ENCODE measurements at places on chromosomes 13 and 19. TPM values are rescaled to one million over a fixed set of nuclear protein-coding genes. Genes with fewer than 3 reads are reported as not detected.

DNA sequence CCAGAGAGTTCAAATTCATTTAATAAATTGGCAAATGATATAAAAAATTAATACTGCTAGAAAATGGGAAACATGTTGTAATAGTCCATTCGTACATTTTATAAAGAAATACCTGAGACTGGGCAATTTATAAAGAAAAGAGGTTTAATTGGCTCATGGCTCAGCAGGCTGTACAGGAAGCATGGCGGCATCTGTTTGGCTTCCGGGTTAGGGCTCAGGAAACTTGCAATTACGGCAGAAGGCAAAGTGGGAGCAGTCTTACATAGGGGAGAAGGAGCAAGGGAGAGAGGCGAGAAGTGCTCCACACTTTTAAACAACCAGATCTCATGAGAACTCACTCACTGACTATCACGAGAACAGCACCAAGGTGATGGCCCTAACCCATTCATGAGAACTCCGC lies 512.0 kb downstream of the DACH1 start:
- H3K4me3 ChIP-seq: no peak overlapping the region
- no peaks in the 10 kb centered on the region for H3K27me3 ChIP-seq
- H3K4me1 ChIP-seq: no peaks in the 10 kb centered on the region
- no peaks in the 10 kb centered on the region for H3K36me3 ChIP-seq
- no peak overlapping the region for H3K27ac ChIP-seq

DNA sequence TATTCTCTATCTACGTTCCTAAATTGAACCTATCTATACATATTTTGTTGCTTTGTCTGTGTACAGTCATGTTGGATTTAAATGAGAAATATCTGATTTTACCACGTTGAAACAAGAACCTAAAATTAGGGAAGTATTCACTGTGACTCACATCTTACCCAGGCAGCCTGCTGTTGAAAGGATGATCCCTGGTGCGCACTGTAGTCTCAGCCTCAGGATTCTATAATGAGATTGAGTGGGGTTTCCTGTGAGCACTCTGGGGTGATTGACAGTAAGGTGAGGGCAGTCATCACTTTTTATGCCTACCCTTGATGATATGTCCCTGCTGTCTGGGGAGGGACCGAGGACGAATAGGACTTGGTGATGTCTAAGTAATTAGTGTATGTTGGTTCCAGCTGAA lies 35.4 kb downstream of the PCCA start:
- peaks cover 35% of the 10 kb centered on the region for H3K36me3 ChIP-seq
- H3K27ac ChIP-seq: no peak overlapping the region
- no peak overlapping the region for H3K4me3 ChIP-seq
- peaks cover 10% of the 10 kb centered on the region for H3K4me1 ChIP-seq
- H3K27me3 ChIP-seq: no peaks in the 10 kb centered on the region

- H3K27me3 ChIP-seq: no peaks in the 10 kb centered on the region
- H3K4me3 ChIP-seq: no peak overlapping the region
- no peak overlapping the region for H3K27ac ChIP-seq
- no peaks in the 10 kb centered on the region for H3K36me3 ChIP-seq
- DNase-seq: no peak
- H3K4me1 ChIP-seq: peaks cover 16% of the 10 kb centered on the region
These were observed 23.0 kb upstream of the NDFIP2 start for GRCh38 chr13:79457948-79458347.

- H3K27me3 ChIP-seq: no peaks in the 10 kb centered on the region
- H3K4me1 ChIP-seq: peaks cover 10% of the 10 kb centered on the region
- no peak overlapping the region for H3K4me3 ChIP-seq
These were observed 18.2 kb upstream of the ZNF543 start for GRCh38 chr19:57302020-57302465.

DNA sequence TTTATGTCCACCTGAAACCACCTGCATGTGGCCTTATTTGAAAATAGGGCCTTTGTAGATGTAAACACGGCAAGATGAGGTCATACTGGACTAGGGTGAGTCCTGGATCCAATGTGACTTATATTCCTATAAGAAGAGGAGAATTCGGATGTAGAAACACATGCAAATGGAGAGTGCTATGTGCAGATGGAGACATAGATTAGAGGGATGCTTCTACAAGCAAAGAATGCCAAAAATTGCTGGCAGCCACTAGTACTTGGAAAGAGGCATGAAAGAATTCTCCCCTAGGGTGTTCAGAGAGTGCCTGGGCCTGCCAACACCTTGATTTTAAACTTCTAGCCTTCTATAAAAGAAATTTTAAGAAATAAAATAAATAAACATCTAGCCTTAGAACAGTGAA lies 226.1 kb downstream of the RFC3 start:
- H3K4me1 ChIP-seq: no peaks in the 10 kb centered on the region
- no peak overlapping the region for H3K4me3 ChIP-seq

DNA sequence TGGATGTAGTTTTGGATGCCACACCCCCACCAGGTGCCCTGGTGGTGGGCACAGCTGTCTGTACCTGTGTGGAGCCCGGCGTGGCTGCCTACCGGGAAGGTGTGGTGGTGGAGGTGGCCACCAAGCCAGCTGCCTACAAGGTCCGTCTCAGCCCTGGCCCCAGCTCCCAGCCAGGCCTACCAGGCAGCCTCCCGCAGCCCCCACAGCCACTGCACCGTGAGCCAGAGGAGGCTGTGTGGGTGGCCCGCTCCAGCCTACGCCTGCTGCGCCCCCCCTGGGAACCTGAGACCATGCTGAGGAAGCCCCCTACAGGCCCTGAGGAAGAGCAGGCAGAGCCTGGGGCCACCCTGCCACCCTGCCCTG lies 3.5 kb downstream of the CIC start:
- H3K36me3 ChIP-seq: peaks cover 7% of the 10 kb centered on the region
- peaks cover 43% of the 10 kb centered on the region for H3K4me1 ChIP-seq
- no peak overlapping the region for H3K4me3 ChIP-seq
- no peak for DNase-seq
- no peaks in the 10 kb centered on the region for H3K27me3 ChIP-seq

- peaks cover 6% of the 10 kb centered on the region for H3K27me3 ChIP-seq
- no peak for DNase-seq
- no peak overlapping the region for H3K4me3 ChIP-seq
These were observed 7.4 kb downstream of the HPN start for GRCh38 chr19:35048911-35049411.

DNA sequence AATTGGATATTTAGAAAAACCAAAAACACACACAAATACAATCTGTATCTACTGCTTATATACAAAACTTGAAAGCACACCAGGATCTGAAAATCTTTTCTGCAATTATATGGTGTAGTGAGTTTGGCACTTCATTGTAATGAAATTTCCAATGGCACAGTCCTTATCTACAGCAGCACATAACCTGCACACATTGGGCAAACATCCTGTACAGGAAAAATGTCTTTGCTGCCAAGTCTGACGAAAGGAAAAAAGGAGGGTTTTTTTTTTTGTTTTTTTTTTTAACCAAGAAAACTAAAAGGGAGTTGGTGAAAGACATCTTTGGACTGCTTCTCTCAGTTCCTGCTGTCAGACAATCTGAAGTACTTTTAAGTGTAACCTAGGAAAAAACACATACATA lies 107.8 kb downstream of the FOXO1 start:
- peak overlapping the region; percentile 48 for H3K4me3 ChIP-seq
- peaks cover 72% of the 10 kb centered on the region for H3K4me1 ChIP-seq
- no peak for DNase-seq
- H3K27ac ChIP-seq: peak overlapping the region; percentile 86
- H3K36me3 ChIP-seq: peaks cover 60% of the 10 kb centered on the region

DNA sequence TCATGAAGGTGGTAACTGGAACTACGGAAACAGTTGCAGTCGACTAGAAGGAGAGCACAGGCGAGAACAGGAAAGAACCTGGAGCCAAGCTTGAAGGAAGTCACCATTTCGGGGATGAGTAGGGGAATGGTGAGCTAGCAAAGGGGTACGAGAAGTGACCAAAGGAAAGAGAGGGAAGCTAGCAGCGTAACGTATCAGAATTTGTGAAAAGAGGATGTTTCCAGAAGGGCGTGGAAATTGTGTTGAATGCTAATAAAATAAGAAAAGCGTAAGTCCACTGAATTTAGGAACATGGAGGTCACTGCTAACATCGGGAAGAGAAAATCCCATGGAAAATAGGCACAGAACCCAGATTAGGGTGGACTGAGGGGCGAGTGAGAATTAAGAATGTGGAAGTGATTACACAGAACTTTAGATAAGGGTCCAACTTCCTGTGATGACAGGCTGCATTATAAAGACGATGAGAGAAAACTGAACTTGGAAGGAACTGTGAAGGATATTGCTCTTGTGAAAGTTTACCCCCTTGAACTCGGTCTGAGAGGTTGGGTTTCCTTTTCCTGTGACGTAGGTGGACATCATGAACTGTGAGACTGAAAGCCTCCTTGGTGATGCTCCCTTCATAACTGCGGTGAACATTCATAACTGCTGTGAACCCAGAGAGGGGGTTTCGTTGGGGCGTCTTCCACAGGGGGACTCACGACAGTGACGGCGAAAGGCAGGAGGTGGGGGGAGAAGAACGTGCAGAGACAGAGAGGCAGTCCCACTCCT lies 2.0 kb upstream of the FFAR2 start:
- peaks cover 43% of the 10 kb centered on the region for H3K27me3 ChIP-seq
- peaks cover 27% of the 10 kb centered on the region for H3K4me1 ChIP-seq
- H3K4me3 ChIP-seq: no peak overlapping the region
- no peaks in the 10 kb centered on the region for H3K36me3 ChIP-seq
- H3K27ac ChIP-seq: no peak overlapping the region

GRCh38 chr19:13978351-13979243 lies 26.3 kb downstream of the DCAF15 start:
- H3K36me3 ChIP-seq: peaks cover 8% of the 10 kb centered on the region
- no peaks in the 10 kb centered on the region for H3K27me3 ChIP-seq
- H3K4me1 ChIP-seq: peaks cover 36% of the 10 kb centered on the region

- peaks cover 12% of the 10 kb centered on the region for H3K27me3 ChIP-seq
- DNase-seq: no peak
- H3K4me3 ChIP-seq: peak overlapping the region; percentile 98
These were observed 1.2 kb downstream of the EEF2 start for GRCh38 chr19:3983936-3984583.

DNA sequence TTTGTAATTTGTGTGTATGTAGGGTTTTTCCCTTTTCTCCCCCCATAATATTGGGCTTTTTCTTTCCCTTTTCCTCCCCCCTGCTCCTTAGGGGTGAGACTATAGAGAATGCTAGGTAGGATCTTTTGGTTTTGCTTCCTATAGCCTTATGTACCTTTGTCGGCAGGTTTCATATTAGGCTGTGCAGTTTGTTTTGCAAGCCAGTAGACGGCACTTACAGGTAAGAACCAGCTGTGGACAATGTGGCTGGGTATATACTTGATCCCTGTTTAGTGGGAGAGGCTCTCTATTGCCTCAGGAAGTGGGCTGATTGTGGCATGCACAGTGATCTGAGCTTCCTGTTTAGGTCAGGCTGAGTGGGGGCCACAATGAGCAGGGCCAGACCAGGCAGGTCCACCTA lies 359.2 kb upstream of the OBI1 start:
- DNase-seq: no peak
- H3K4me3 ChIP-seq: no peak overlapping the region
- H3K27me3 ChIP-seq: peaks cover 9% of the 10 kb centered on the region
- no peaks in the 10 kb centered on the region for H3K36me3 ChIP-seq
- no peaks in the 10 kb centered on the region for H3K4me1 ChIP-seq

- H3K4me3 ChIP-seq: no peak overlapping the region
- H3K36me3 ChIP-seq: no peaks in the 10 kb centered on the region
- peaks cover 7% of the 10 kb centered on the region for H3K27me3 ChIP-seq
These were observed 211.8 kb downstream of the UQCRFS1 start for GRCh38 chr19:29001141-29001581.

GRCh38 chr19:39834287-39834841 lies 402 bp upstream of the DYRK1B start:
- H3K27ac ChIP-seq: peak overlapping the region; percentile 44
- H3K36me3 ChIP-seq: peaks cover 54% of the 10 kb centered on the region
- DNase-seq: no peak
- H3K4me3 ChIP-seq: peak overlapping the region; percentile 67
- H3K4me1 ChIP-seq: peaks cover 25% of the 10 kb centered on the region
- no peaks in the 10 kb centered on the region for H3K27me3 ChIP-seq

GRCh38 chr13:93562676-93563075 lies 336.1 kb downstream of the GPC6 start:
- H3K36me3 ChIP-seq: no peaks in the 10 kb centered on the region
- no peaks in the 10 kb centered on the region for H3K4me1 ChIP-seq
- H3K4me3 ChIP-seq: no peak overlapping the region
- no peak overlapping the region for H3K27ac ChIP-seq

Gene ZNF221
- total RNA-seq: 1.6 TPM

Gene JUNB
- total RNA-seq: 171 TPM

Gene VPS36
- total RNA-seq: 22.6 TPM

Gene MBOAT7
- 57.1 TPM for total RNA-seq

Gene CLIP3
- total RNA-seq: 0.60 TPM

Gene DACT3
- total RNA-seq: 3.9 TPM

Gene ZNF358
- total RNA-seq: 7.3 TPM

Gene LYPD5
- 1.6 TPM for total RNA-seq

Gene FFAR2
- total RNA-seq: not detected

Gene NLRP4
- total RNA-seq: not detected

Measured in activated naive CD8-positive, alpha-beta T cell treated with anti-CD3 and anti-CD28 coated beads for 36 hours (primary cell).